Aorta (tissue), 5 donors: ENCODE measurements at places on chromosomes 5 and 9. TPM values are rescaled to one million over a fixed set of nuclear protein-coding genes. Genes with fewer than 3 reads are reported as not detected.

DNA sequence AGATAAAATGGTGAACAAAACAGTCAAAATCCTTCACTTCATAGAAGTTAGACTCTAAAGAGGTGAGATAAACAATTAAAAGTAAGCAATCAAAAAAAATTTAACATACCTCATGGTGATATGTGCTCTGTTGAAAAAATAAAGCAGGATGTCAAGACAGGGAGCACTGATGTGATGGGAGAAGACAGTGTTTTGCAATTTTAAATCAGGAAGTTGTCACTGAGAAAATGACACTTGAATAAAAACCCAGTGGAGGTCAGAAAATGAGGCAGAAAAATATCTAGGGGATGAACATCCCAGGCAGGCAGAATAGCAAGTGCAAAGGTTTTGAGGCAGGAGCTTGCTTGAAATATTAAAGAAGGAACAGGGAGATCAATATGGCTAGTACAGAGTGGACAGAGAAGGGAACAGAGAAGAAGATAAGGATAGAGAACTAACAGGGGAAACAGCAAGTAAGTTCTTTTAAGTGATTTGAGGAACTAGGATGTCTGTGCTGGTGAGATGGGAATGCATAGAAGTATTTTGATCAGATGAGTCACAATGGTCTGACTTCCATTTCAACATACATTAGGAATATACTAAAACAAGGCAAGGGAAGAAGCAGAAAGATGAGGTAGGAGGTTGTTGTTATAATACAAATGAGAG lies 130.4 kb downstream of the CHSY3 start:
- DNase-seq, result no peak

DNA sequence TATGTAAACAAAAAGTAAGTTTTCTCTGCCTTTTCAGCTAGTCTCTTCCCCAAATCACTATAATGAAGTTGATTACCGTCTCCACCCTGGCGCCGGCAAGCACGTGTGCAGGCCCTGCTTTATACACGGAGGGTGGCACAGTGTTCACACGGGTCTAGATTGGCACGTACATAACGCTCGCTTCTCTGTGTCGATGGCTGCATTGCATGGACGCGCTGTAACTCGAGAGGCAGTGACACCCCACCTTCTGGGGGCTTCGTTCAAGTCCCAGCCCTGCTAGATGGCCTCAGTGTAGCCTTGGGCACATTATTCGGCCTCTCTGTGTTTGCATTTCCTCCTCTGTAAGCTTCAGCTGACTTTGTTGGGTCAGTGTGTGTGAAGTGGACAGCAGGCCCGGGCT lies 223.9 kb downstream of the FANCC start:
- no peak for DNase-seq

GRCh38 chr5:118008779-118009178 lies 979.6 kb downstream of the DTWD2 start:
- DNase-seq, result no peak

DNA sequence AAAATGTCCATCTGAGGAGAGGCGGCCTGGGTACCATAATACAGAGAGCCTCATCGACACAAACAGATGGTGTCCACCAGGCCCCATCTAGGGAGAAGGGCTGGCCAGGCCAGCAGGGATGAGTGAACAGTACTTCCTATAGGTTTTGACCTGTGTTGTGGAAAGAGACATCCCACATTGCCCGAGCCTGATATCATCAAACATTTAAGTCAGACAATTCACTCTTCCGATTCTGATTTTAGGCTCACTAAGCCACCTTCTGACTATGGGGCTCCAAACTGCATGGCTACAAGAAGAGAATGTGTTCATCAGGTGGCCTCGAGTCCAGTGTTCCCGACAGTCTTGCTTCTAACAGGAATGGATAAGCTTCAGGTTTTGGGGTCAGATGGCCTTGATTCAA lies 38.9 kb downstream of the SLC22A5 start:
- DNase-seq, result no peak

- no peak for DNase-seq
These were observed 128.7 kb downstream of the ENTREP1 start for GRCh38 chr9:69453746-69454145.

GRCh38 chr9:13580760-13581159 lies 301.3 kb upstream of the MPDZ start:
- no peak for DNase-seq

GRCh38 chr5:96282020-96282419 lies 151.0 kb downstream of the PCSK1 start:
- no peak for DNase-seq

DNA sequence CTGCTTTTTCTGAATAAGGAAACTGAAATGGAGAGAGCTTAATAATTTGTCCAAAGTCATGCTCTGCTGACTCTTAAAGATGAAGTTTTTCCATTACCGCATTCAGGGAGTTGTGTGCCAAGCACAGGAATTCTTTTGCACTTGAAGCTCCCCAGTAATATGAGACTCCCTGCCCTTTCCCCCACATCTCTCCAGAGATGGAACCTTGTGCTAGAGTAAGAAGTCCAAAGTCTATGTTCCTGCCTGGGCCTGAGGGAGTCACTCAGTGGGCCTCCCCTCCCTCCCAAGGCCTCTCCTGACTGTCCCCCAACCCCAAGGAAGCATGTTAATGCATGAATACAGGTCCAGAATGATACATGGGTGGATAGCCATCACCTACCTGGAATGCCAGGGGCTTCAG lies 173.3 kb upstream of the SEMA6A start:
- no peak for DNase-seq

GRCh38 chr9:86387376-86387775 lies 33.2 kb upstream of the TUT7 start:
- no peak for DNase-seq

GRCh38 chr5:68178579-68178978 lies 37.0 kb upstream of the PIK3R1 start:
- no peak for DNase-seq

GRCh38 chr9:116990592-116990991 lies 303.5 kb downstream of the TRIM32 start:
- DNase-seq, result no peak

DNA sequence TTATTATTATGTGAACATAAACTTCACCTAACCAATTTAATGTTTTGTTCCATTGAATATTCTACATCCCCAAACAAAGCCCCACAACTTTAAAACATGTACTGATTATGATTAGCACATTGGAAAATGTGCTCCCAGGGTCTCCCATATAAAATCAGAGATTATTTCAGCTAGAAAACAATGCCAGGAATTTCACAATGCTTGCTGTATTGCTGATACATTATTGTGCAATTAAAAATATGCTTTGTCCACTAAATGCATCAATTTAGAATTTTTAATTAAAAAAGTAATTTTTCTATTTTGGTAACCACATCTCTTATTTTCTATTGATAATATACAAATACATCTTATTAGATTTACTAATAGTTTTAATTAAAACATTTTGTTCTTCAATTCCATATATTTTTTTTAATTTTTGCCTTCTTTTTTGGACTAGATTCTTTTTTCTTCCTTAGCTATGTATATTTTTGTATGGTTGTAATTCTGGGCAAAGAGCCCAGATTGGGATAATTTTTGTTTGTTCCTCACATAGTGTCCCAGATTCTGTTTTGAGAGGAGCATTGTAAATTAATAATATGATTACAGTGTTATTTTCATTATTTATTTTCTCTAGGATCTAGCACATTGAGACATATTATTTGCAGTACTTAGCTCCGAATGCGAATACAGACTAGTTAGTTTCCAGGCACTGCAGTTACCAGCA lies 241.5 kb upstream of the CDH18 start:
- DNase-seq, result no peak

DNA sequence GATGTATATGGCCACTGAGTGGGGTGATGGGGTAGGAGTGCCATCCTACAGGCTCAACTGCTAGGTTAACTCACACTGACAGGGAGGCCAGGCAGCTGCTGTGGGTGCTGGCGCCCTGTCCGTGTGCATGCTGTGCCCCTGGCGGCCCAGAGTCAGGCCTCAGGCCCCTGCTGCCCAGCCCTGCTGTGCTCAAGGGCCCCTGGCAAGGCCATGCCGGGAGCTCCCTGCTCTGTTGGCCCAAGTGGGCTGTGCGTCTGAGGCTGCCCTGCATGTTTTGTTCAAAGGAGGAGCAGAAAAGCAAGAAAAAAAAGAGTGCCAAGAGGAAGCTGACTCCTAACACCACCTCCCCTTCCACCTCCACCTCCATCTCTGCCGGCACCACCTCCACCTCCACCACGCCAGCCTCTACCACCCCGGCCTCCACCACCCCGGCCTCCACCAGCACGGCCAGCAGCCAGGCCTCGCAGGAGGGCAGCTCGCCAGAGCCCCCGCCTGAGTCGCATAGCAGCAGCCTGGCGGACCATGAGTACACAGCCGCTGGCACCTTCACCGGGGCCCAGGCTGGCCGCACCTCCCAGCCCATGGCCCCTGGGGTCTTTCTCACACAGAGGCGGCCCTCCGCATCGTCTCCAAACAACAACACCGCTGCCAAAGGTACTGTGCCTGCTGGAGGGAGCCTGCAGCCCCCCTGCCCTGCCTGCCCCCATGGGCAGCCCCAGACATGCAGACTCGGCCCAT lies 100.1 kb downstream of the PHF2 start:
- peak; percentile 44 for DNase-seq

PHYHD1 gene
- total RNA-seq, result 20.5 TPM

NTRK2 gene
- 37.9 TPM for total RNA-seq

OR1J4 gene
- total RNA-seq, result not detected

EGR1 gene
- total RNA-seq, result 158 TPM
